ENCODE measurements at places on chromosomes 6 and 20.
A peak's percentile ranks its signal among the peaks of the same experiment; 100 is the strongest.

GRCh38 chr6:39128106-39128505 is 13.1 kb upstream of the SAYSD1 start:
- DNase-seq: peak; percentile 15

- DNase-seq: peak; percentile 36
Measured at GRCh38 chr6:147132889-147133288, 71.3 kb upstream of the STXBP5 start.

DNA sequence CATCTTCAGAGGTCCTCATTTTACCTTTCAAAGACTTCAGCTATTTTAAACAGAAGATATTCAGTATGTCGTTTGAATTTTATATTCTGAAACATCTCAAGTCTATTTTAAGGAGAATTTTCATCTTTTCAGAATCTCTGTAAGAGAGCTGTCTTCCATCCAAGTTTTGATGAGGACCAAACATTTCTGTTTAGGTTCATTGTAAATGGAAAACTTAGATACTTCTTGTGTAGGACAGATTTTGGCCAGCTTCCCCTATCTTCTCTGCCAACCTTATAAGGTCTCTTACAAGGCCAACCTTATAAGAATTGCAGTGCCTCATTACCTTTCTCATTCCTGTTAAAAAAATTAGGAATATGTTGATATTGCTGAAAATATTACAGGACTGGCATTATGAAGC is 88.1 kb downstream of the AKAP7 start:
- no peak for DNase-seq

DNA sequence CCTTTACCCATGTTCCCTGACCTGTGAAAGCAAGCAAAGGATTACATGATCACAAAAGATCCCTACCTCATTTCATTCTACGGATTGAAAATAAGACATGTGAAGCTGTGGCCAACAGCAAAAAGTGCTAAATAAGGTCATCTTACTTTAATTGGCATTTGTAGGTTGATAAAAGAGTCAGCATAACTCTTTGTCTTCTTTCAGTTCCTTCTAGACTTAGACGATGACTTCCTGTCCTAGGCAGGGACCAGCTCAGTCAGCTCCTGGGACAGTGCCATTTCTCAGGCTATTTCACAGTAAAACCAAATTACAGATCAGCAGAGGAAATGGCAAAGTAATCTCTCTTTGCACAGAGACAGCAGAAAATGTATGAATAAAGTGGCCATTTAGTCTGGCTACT is 480.7 kb downstream of the RFPL4B start:
- DNase-seq: peak; percentile 21

DNA sequence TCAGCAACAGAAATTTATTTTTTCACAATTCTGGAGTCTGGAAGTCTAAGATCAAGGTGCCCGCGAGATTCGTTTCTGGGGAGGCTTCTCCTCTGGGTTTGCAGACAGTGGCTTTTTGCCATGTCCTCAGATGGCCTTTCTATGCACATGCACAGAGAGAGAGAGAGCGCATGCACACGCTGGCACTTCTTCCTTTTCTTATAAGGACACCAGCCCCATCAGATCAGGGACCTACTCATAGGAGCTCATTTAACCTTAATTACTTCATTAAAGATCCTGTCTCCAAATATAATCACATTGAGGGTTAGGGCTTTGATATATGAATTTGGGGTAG is 260.7 kb upstream of the PLCB4 start:
- no peak for DNase-seq

Data from fibroblast of skin of right biceps (primary cell).